ENCODE measurements at places on chromosomes 12 and 14.

GRCh38 chr14:72057701-72058285 lies 125.6 kb downstream of the RGS6 start:
- no peak for DNase-seq

- DNase-seq, result no peak
Observed at GRCh38 chr12:54991991-54992375, 7.4 kb upstream of the TESPA1 start.

DNA sequence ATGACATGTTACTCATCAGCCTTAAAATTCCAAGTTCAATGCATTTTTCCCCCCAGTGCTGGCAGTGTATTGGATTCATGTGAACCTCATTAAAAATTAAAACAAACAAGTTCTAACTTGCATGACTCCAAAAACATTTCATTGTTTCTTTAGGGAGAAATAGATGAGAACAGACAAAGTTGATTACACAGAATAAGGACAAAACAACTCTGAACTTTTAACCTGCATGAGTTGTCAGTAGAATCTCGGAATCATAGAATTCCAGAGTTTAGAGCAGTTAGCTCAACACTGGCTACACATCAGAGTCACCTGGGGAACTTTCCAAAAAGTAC lies 127.5 kb downstream of the TMX1 start:
- no peak for DNase-seq

DNA sequence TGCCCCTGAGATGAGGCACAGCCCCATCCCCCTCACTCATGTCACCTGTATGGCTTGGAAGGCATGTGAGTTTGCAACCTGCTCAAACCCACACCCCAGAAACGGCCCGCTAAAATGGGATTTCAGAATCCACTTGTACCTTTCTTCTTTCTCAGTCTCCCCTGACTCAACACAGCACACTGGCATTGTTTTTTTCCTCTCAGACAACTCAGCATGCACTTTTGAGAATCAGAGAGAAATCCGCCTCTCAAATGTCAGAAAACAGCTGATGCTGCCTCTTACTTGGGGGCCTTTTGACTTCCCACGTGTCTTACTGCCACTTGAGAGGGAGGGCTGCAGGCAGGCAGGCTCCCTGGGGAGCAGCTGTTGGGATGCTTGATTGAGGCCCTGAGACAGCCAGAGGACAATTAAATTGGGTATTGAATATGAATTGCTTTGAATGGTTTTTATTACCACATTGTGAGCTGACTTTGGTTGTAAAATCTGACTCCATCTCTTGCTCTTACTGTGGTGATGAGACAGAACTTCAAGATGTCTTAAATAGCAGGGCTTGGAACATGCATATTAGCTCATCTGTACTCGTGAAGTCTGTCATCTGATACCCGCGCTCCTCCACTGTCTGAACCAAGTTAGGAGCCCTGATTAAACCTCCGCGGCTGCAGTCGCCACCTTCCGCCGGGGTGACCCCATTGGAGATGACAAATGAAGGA lies 96.6 kb downstream of the APAF1 start:
- no peak for DNase-seq

- no peak for DNase-seq
Observed at GRCh38 chr14:72830786-72831594, 62.9 kb downstream of the DPF3 start.

GRCh38 chr14:106024983-106025604 lies 498.7 kb downstream of the TMEM121 start:
- no peak for DNase-seq

DNA sequence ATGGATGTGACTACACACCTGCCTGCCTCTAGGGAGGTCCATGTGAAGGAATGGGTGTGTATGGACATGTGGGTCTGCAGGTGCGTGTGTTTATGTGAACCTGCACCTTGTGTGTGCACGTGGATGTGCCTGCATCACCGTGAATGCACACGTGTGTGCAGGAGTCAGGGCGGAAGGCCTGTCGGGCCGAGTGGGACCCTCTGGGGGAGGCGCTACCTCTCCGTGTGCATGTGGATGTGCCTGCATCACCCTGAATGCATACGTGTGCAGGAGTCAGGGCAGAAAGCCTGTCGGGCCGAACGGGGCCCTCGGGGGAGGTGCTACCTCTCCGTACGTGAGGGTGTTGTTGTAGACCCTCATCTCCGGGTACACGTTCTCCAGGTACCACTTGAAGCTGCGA lies 56.5 kb downstream of the NOC4L start:
- no peak for DNase-seq
